Stimulated activated CD8-positive, alpha-beta memory T cell treated with anti-CD3 and anti-CD28 coated beads, Interleukin-12 subunit alpha, Interleukin-12 subunit beta, amount 100 ng/mL, for 4 hours (primary cell): ENCODE measurements at places on chromosomes 5 and 9.

DNA sequence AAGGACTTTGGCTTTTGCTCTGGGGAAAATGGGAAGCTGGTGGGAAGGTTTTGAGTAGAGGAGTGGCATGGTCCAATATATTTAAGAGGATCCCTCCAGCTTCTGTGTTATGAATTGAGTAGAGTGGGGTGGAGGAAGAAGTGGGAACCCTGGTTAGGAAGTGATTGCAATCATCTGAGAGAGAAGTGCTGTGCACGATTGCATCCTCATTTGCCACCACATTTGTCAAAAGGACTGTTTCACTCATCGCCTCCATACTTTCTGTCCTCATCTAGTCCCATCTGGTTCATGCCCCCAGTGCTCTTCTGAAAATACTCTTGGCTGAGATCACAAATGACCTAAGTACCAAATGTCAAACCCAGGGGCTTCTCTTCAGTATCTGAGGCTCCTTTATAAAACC lies 192.1 kb downstream of the RAB3C start:
- no peak for DNase-seq

GRCh38 chr5:100165309-100165708 lies 369.9 kb upstream of the FAM174A start:
- no peak for DNase-seq

GRCh38 chr5:130715541-130715940 lies 449.5 kb downstream of the HINT1 start:
- no peak for DNase-seq

- no peak for DNase-seq
These were observed 36.1 kb downstream of the KLF4 start for GRCh38 chr9:107453479-107453878.

DNA sequence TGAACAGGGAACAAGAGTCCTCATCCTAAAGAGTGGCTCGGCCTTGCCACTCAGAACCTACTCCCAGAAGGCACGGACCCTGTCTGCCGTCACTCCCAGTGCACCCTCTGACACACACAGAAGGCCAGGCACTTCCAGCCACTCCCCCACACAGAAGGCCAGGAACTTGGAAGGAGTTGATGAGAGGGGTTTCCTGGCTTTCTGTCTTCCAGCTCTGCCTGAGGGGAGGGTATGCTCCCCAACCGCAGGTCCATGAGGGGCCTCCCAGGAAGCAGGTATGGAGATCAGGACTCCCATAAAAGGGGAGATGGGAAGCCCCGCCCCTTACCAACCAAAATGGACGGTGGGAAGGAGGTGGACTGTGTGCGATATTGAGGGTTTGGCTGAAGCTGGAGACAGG lies 247.6 kb upstream of the IRX4 start:
- no peak for DNase-seq

DNA sequence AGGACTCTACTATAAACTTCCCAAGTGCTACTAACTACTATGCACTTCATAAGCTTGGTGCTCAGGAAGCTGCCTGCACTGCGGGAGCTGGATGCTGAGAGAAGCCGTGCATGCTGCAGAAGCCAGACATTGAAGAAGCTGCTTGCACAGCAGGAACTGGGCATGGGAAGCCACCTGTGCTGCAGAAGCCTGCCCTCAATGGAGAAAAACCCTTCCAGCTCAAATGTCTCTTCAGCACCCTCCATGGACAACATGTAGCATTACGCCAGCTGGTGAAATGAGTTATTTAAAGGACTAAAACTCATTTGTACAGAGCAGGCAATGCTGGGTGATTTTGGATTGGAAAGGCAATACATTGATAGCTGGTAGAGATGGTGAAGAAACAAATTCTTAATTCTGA lies 247.2 kb downstream of the KIF4B start:
- DNase-seq: no peak

DNA sequence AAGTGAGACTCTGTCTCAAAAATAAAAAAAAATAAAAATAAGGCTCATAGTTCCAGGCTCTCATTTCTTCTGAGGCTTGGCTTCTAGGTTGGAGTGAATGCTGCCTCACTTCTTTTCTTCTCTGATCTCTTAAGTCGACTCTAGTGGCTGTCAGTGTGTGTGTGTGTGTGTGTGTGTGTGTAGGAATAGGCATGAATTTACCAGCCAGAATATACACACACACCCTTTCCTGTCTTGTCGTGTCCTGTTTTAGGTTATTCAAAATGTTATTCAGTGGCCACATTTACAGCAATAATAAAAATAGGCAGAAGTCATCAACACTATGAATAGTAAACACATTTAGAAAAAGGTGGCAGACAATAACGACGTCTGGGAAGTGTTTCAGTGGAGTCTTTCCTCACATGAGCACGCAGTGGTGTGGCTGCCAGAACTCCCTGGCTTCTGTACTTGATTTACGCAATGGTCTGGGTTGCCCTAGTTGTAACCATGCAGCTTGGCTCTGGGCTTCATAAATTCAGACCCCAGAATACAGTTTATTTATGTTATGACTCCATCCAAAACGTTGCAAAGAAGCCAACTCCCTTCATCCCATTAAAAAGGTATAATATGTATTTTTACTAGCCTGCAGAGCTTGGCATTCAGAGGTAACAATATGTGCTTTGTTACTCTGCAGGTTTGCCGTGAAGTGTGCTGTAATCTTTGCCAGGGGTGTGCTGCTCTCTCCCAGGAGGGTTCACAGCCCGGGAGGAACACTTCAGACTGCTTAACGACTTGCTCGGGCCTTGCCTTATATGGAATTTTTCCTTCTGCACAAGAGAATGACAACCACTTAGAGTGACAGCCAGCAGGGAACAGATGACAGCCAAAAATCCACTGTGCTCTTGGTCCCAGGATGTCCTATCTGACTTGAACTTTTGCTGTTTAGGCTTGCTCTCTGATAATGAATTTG lies 34.4 kb upstream of the PALM2AKAP2 start:
- DNase-seq: no peak

GRCh38 chr5:14316471-14316870 lies 173.3 kb downstream of the TRIO start:
- DNase-seq: no peak

DNA sequence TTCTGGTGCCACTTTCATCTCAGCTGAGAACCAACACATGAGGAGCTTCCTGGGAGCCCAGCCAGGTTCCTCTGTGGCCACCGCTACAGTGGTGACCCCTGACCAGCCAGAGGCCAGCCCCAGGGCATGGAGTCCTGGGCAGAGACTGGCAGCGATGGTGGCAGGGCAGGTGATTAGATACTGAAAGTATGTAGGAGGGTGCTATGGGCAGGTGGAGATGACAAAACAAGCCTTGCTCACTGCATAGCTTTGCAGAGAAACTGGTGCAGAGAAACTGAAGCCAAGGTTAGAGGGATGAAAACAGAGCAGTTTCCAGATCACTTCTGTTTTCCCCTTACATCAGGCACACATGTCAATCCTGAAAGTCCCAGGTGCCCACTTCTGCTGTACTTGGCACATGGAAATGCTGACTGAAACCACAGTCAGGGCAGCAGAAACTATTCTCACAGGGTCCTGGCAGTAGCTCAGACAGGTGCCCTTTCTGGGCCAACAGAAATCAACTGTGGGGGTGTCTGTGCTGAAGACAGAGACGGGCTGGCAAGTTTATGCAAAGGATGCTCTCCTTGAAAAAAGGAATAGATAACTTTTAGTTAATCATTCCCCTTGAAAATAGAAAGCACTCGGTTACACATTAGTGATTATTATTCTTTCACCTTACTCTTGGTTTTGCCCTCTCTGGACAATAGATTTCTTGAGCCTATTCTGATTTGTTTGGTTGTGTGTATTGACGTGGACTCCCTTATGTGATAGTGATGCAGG lies 90.3 kb downstream of the ANKRD55 start:
- no peak for DNase-seq

DNA sequence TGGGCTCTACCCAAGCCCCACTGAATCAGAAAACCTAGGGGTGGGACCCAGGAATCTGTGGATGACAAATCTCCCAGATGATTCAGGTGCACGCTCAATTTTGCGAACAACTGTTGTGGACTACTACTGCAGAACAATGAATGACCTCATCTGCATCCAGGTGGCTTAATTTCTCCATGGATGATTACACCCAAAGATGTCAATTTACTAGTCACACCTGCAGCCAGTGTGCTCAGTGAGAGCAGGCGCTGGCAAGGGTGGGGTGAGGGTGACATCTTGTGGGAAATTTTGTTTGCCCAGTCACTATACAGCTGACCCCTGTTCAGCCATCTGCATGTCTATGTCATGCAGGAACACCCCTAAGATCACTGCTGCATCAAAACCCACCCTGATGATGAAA lies 118.2 kb downstream of the ENTREP1 start:
- no peak for DNase-seq

- DNase-seq: no peak
These were observed 186.3 kb downstream of the NR3C1 start for GRCh38 chr5:143217065-143217803.

- no peak for DNase-seq
These were observed 28.8 kb downstream of the SLC46A2 start for GRCh38 chr9:112861638-112862555.

- no peak for DNase-seq
These were observed 1.0 kb downstream of the AGTPBP1 start for GRCh38 chr9:85740787-85741094.

GRCh38 chr5:179817890-179818745 lies 2.6 kb upstream of the SQSTM1 start:
- no peak for DNase-seq

GRCh38 chr9:136643596-136644342 lies 18.9 kb upstream of the EGFL7 start:
- no peak for DNase-seq

DNA sequence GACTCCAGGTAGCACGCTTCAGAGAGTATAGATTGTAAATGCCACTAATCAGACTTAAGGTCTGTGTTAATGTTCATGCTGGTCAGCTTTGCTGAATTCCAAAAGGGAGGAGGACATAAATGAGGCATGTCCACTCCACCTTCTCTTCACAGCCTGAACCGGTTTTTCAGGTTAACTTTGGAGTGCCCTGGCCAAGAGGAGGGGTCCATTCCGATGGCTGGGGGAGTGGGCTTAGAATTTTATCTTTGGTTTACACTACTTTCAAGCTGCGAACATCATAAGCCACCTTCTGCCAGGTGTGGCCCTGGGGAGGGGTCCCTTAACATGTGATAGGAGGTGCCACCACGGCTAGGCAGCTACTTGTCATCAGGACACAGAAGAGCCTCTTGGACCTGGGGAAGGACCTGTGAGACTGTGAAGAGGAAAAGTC lies 24.2 kb downstream of the ABO start:
- no peak for DNase-seq

DNA sequence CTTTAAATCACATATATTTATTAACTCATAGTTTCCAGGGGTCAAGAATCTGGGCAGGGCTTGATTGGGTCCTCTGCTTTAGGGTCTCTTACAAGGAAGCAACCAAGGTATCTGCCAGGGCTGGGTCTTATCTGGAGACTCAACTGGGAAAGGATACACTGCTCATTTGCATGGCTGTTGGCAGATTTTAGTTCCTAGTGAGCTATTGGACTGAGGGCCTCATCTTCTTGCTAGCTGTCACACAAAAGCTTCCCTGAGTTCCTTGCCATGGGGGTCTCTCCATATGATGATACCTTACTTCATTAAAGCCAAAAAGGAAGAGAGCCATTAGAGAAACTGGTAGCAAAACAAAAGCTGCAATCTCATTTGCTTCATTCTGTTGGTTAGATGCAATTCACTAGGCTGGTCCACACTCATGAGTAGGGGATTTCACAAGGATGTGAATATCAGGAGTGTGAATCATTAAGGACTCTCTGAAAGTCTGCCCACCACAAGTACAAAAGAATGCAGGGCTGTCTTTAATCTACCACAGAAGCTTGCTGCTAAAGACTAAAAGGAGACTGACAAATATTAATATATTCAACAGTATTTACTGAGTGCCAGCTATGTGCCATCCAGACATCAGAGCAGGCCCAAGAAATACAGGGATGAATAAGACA lies 42.0 kb upstream of the TIMD4 start:
- no peak for DNase-seq

- no peak for DNase-seq
These were observed 662.2 kb upstream of the CTNND2 start for GRCh38 chr5:12566441-12566840.

- no peak for DNase-seq
These were observed 410.1 kb downstream of the MAT2B start for GRCh38 chr5:163915481-163915961.

GRCh38 chr5:103894882-103895281 lies 332.3 kb upstream of the NUDT12 start:
- DNase-seq: no peak

GRCh38 chr5:53478411-53479044 lies 1.9 kb upstream of the FST start:
- no peak for DNase-seq

GRCh38 chr5:169906745-169907649 lies 73.3 kb downstream of the INSYN2B start:
- DNase-seq: no peak

DNA sequence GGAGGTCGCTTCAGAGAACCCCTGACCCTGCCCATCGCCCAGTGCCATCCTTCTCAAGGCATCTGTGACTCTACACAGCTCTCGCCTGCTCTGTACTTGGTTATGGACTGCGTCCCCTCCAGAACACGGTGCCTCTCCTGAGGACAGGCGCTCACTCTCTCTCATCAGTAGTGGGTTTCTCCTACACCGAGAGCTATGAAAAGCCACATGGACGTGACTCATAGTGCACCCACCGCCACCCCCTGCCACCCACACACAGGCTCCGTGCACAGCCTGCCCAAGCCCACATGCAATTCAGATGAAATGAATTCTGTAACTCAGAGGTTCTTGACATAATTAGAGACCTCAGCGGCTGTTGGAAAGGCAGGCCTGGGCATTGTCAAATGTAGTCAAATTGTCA lies 13.9 kb downstream of the GTF3C5 start:
- no peak for DNase-seq

DNA sequence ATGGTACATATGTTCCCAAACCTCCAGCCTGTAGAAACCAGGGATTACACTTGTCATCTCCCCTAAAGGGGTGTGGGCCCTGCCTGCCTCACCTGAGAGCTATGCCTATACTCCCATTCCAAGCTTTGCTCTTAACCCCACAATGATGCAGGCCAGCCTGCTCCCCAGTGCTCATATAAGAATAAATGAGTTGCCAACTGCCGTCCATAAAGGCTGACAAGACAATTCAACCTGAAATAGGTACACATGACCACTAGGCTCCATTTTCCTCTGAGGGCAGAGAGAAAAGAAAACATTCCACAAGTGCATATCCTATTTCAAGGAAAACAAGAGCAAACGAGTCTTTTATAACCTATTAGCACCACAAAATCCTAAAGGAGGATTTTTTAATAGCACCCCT lies 28.4 kb downstream of the SKP1 start:
- no peak for DNase-seq

GRCh38 chr5:25823330-25823873 lies 1178.6 kb upstream of the CDH10 start:
- no peak for DNase-seq

DNA sequence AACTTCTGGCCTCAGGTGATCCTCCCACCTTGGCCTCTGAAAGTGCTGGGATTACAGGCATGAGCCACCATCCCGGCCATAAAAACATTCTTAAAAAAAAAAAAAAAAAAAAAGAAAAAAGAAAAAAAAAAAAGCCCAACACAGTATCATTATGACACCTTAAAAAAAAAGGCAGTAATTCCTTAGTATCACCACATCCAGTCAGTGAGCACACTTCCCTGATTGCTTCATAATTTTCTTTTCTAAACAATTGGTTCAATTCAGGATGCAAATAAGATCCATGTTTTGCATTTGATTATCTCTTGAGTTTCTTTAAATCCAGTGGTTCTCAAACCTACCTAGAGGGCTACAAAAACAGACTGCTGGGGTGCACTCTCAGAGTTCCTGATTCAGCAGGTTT lies 182.5 kb downstream of the CDK5RAP2 start:
- no peak for DNase-seq

- no peak for DNase-seq
These were observed 270.2 kb upstream of the RIOK2 start for GRCh38 chr5:97453263-97453662.

GRCh38 chr5:72210888-72211678 lies 103.8 kb downstream of the MAP1B start:
- DNase-seq: no peak
